ENCODE measurements at places on chromosomes 13 and 19.

- DNase-seq, result no peak
Observed at GRCh38 chr19:12162513-12162881, 399 bp upstream of the ZNF136 start.

DNA sequence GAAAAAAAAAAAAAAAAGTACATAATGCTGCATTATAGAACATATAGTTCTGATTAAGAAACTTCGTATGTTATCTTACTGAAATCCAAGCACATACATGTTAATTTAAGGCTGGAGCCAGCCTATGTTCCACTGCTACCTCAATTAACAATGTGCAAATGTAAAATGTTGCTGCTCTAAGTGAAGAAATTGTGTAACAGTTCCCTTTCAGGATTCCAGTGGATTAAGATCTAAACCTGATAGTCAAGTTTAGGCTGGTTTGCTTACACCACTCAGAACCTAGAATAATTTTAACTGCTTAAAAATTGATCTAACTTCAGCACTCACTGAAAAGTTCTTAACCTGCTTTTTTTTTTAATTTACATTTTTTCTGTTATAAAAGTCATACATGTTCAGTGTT is 4.2 kb downstream of the VPS36 start:
- DNase-seq, result no peak

DNA sequence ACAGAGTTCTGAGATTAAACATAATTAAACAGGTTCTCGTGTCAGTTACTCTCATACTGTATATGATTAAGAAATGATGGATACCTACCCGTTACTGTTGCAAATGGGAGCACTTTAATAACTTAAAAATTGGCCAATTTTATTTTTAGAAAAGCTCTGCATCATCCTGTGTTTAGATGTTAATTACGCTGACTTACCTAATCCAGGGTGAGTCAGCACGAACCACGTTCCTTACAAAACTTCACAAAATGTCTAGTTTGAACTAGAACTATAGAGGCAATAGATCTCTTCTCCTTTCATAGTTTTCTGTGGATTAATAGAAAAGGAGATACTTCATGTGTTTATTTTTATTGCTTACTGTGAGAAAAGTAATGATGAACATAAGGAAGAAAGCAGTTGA is 363.9 kb downstream of the MYO16 start:
- no peak for DNase-seq

GRCh38 chr19:55284405-55285058 is 735 bp downstream of the BRSK1 start:
- no peak for DNase-seq

- no peak for DNase-seq
Observed at GRCh38 chr19:52592301-52592700, 22.2 kb downstream of the ZNF701 start.

- DNase-seq, result no peak
Observed at GRCh38 chr19:47109541-47110375, 3.8 kb downstream of the ZC3H4 start.

DNA sequence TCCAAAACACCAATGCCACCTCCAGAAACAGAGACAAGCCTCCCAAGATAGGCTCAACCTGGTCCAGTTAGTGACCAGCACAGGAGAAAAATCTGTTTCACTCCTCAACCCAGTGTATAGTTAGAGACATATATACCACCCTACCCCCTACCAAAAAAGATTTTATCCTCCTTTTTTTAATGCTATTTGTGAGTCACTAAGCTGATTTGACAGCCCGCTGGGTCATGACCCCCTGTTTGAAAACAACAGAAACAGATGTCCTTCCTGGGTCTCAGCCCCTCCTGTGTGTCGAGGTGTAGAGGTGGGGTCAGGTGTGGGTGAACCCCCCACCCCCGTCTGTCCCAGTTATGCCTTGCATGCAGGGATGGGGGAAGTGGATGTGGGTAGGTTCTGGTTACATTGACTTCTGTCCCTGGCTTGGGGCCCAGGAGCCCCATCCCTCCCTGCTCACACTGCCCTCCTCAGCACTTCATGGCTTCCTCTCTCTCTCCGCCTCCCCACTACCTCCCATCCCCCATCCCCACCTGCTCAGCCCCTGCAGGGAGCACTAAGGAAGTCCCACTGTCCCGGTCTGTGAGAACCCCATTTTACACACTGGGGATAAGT is 14.0 kb upstream of the TOMM40 start:
- no peak for DNase-seq

- no peak for DNase-seq
Observed at GRCh38 chr13:110001670-110002275, 215.4 kb upstream of the IRS2 start.

GRCh38 chr13:113148940-113149503 is 9.4 kb upstream of the PROZ start:
- no peak for DNase-seq

DNA sequence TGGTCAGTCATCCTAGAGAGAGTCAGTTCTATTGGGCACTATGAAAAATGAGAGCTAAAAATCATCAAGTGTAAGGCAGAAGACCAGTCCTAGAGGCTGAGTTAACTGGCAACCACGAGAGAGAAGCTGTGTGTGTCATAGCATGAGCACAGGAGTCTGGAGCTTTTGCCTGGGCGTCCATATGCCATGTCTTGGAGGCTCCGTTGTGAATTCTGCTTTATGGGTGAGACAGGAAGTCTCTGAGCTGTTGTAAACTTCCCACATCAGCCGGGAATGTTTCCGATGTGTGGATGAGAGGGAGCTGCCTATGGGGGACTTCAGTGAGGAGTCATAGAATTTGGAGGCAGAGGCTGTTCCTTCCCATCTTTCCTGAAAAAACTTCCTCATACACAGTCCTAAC is 120.0 kb downstream of the ITGBL1 start:
- no peak for DNase-seq

DNA sequence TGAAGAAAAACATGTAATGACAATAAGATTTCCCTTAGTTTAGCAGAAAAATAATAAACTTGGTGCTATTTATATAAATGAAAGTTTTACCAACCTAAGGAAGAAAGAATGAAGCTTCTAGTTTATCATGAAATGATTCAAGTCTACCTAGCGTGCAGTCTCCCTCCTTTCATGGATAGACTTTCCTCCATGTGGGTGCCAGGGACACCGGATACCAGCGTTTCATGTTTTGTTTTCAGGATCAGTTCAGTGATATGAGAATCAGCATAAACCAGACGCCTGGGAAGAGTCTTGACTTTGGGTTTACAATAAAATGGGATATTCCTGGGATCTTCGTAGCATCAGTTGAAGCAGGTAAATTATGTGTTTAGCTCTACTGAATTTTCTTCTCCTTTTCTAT is 196.7 kb downstream of the LMO7 start:
- no peak for DNase-seq

GRCh38 chr19:3504735-3505134 is 1.4 kb upstream of the FZR1 start:
- no peak for DNase-seq

DNA sequence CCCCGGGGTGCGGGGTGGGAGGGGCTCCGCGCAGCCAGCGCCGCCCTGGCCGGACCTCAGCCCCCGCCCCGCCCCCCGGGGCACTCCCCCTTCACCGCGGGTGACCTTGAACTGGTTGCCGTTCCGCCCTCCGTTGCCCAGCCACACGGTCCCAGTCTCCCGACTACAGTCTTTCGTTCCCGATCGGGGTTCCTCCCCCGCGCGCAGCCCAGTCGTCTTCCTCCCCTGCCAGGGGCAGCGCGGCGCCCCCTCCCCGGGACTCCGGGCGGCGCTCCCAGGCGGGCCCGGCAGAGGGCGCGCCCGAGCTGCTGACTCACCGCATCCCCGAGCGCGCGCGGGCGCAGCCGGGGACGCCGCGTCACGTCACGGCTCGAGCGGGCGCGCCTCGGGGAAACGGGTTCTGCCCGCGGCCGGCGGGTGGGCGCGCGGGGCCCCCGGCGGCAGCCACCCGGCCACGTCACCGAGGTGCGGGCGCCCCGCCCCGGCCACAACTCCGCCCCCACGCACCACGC is 459 bp downstream of the MIDN start:
- peak; percentile 73 for DNase-seq

GRCh38 chr19:52742516-52742915 is 7.7 kb upstream of the ZNF611 start:
- DNase-seq, result no peak

- no peak for DNase-seq
Observed at GRCh38 chr13:53143757-53144339, 115.2 kb downstream of the OLFM4 start.

- DNase-seq, result no peak
Observed at GRCh38 chr19:55472463-55472862, 4.0 kb upstream of the ZNF628 start.

- DNase-seq, result no peak
Observed at GRCh38 chr13:85436029-85436428, 363.2 kb downstream of the SLITRK6 start.

DNA sequence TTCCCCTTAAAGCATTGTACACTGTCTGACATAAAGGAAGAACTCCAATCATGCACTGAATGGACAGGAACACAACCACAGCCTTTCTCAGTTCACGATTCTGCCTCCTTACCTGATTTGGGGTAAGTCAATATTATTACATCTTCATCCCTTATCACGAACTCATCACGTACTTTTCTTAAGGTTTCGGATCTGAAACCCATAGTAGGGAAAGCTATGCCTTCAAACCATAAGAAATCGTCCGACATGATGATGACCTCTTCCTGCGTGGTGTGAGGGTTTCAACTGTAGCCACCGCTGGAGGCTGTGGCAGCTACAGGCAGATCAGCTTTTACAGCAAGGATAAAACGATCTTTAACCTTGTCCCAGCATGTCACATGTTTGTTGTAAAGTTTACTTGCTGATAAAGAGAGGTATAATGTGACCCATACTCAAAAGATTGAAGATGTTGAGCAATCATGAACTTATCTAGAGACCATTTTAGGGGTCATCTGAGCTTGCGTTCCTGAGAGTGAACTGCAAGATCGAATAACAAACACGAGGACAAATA is at the start of gene SULT2A1:
Gene SULT2A1, minus strand, starts transcription at position 306 of the 550 bp plus-strand sequence. Its CDS starts 58 bp downstream, at position 248.
- no peak for DNase-seq

DNA sequence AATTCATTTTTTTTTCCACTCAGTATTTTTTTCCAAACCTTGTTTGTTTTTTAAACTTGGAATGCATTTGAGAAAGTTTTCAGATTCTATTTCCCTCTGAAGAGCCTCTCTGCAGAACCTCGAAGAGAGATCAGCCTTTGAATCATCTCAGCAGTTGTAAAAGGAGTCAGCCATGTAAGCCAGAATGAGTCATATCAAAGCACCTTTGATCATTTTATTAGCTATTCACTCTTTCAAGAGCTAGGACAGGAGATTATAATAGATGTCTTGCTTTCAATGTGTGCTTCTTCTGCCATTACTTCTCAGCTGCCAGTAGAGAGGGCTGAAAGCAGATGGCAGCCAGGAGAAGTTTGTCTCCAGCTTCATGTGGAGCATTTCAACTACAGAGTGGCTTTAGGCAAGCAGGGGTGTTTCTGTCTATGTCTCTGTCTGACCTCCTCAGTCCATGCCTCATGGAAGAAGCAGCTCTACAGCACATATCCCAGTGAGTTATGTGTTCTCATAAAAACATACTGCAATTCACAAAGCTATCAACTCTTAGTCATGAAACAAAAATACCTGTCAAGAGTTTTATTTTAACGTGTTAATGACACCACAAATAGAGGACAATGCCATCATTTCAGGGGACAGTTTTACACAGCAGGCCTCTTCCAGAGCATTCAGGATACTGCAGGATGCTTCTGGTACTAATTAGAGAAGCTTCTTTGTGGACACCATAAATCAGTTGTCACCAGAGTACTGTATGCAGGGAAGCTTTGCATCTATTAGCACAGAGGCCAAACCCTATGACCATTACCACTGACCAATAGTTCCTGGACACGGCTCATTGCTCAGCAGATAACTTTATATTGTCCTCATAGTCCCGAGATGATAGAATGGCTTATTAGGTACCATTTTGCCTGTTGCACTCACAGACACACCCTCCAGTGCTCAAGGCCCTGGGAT is 94.3 kb downstream of the NHLRC3 start:
- no peak for DNase-seq

DNA sequence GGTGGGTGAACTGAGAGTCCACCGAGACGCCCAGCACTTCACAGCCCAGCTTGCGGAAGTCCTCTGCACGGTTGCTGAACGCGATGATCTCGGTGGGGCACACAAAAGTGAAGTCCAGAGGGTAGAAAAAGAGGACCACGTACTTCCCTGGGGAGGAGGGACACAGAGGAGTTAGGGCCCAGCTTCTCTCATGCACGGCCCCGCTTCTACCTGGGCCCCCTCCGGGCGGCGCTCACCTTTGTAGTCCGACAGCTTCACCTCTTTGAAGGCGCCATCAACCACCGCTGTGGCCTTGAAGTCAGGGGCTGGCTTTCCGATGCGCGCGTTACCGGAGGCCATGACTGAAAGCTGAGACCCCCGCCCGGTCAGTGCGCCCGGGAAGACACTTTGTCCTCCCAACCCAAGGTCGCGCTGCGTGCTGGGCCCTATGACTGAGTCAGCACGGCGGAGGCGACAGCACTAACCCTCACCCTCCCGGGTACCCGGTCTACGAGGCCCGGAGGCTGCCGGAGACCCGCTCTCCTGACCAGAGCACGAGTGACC is 606 bp downstream of the PRDX2 start:
- no peak for DNase-seq

- no peak for DNase-seq
Observed at GRCh38 chr19:15701757-15702533, 25.9 kb upstream of the OR10H2 start.

GRCh38 chr19:44570603-44570983 is 41.1 kb upstream of the CEACAM20 start:
- no peak for DNase-seq

- DNase-seq, result no peak
Observed at GRCh38 chr13:85243831-85244230, 555.4 kb downstream of the SLITRK6 start.

DNA sequence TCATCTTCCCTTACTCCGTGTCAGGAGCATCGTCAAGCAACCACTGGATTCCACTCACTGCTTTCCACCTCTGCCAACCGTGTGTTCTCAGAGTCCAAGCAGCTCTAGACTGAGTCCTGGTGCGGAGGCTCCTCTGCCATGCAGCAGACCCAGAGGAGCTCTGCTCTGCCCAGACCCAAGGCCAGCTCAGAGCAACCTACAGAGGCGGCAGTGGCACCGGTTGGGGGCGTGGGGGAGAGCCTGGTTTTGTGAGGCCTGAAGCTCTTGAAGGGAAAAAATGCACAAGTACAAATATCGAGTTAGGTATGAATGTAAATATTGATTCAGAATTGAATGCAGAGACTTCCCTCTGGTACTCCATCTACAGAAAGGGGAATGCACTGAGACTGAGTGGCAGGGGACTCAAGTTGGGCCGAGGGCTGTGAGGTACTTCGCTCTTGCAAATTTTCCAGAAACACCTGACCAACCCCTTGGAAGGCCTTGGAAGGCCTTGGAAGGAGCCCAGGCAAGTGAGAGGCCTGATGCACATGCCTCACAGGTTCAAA is 46.7 kb downstream of the GJA3 start:
- no peak for DNase-seq

GRCh38 chr19:49689133-49690078 is at the start of gene ADM5:
Gene ADM5 (plus strand): TSS chr19:49689594. CDS start chr19:49689838, 244 bp downstream.
- peak; percentile 49 for DNase-seq
